ENCODE measurements at places on chromosomes 3 and 15. TPM values are rescaled to one million over a fixed set of nuclear protein-coding genes. Genes with fewer than 3 reads are reported as not detected.

DNA sequence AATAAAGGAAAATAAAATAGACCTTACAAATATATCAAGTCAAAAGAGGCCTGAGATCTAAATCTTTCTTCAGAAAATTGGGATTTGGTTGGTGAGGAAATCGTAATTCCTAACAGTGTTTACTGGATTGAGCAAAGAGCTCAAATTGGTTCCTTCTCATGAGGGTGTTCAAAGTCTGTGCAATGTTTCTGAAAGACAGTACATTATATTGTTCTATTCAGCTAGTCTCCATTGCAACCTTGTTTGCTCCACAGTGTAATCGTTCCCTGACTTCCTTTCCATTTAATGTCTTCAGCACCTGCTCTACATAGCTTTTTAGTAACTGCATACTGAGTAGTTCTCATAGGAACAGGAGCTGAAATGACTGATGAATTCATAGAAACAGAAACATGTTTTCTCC is 326.8 kb downstream of the SUCLG2 start:
- DNase-seq, result no peak

- DNase-seq, result peak; percentile 60
Measured at GRCh38 chr3:32391643-32392535, at the start of gene CMTM7. CMTM7 (plus strand) TSS chr3:32391853; CDS start chr3:32391907, 54 bp downstream.

Gene KNG1
- not detected for total RNA-seq

GRCh38 chr3:69420781-69421520 is 35.1 kb upstream of the FRMD4B start:
- no peak for DNase-seq

Gene GCNT3
- not detected for total RNA-seq

DNA sequence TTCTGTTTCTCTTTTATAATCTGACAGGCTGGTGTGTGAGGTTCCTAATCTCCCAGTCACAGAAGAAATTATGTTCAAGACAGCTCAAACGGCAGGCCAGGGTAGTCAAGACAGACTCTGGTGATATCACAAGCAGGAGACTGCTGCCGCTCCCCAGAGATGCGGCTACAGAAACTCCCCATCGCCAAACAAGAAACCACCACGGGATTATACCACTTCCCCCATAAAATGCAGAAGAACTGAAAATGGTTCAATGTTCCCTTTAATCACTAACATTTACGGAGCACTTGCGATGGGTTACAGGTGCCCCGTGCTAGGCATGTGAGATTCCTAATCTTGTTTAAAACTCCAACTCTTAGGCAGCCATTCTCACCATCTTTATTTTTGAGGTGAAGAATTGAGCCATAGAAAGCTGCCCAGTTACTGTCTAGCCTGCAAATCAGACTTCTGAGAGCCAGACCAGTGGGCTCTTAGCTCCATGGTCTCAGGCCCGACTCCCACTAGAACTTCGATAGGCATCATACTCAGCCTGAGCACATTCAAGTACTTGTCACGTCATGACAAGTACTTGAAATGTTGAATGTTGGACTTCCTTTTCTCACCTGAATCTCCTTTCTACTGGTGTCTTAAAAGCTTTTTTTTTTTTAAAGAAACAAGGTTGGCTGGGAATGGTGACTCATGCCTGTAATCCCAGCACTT is 58.4 kb downstream of the TBC1D2B start:
- DNase-seq, result no peak

GRCh38 chr15:46622851-46623250 is 988.0 kb downstream of the SQOR start:
- no peak for DNase-seq

Gene KBTBD8
- total RNA-seq, result 1.4 TPM

- DNase-seq, result no peak
Measured at GRCh38 chr3:28682121-28682520, 333.5 kb upstream of the AZI2 start.

Gene WNT7A
- total RNA-seq, result 0.99 TPM

Gene AQR
- 38.5 TPM for total RNA-seq

- no peak for DNase-seq
Measured at GRCh38 chr3:150528354-150528797, 17.9 kb downstream of the SERP1 start.

GRCh38 chr3:50819882-50820281 is 145.2 kb downstream of the DOCK3 start:
- no peak for DNase-seq

DNA sequence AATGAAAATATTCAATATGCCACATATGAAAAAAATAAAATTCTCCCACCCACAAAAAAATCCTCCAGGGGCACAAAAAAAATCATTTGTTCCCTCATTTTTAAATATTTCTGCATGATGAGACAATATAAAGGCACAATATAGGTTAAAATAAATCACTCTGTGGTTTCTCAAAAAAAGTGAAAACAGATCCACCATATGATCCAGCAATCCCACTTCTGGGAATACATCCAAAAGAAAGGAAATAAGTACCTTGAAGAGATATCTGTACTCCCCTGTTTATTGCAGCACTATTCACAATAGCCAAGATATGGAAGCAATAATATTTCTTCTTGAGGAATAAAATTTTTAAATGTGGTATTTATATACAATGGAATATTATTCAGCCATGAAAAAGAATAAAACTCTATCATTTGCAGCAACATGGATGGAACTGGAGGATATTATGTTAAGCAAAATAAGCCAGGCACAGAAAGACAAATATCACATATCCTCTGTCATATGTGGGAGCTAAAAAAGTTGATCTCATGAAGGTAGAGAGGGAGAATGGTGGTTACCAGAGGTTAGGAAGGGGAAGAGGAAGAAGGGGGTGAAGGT is 1.5 kb downstream of the ATP8B4 start:
- no peak for DNase-seq

DNA sequence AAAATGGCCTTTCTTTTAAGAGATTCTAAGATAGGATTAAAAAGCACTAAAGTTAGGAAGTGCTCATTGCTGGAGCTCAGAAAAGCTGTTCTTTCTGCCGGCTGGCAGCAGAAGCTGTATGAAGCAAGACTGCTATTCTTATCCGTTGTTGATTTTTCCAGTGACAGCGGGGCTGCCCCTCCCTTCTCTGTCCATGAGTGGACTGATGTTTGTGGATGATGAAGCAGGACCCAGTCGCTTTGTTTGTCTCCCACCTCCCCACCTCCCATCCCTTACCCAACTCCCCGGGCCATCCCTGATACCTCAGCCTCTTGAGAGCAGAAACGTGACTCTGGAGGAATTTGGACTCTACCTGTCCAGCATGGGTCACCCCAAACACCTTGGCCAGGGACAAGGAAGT is 10.3 kb upstream of the MUSTN1 start:
- DNase-seq, result no peak

GRCh38 chr3:183300996-183301562 is 48.0 kb downstream of the B3GNT5 start:
- no peak for DNase-seq

DNA sequence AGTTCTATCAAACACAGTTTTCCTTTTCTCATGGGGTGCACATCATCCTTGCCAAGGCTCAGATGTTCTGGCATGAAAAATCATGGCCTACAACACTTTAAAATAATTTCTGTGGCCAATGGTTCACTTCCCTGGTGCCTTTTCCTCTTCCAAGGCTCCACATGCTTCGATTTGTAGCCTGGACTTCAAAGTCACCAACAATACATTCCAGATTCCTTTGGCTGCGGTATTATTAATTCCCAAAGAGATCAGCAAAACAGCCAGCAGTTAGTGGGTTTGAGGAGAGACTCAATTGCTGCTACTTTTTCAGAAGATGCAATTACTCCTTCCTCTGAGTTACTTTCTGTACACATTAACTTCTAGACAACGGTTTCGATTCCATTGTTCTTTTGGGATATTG is 80.3 kb upstream of the CCDC80 start:
- DNase-seq, result no peak

Gene CD200
- total RNA-seq, result 25.7 TPM

GRCh38 chr15:90822204-90822955 is 46.0 kb upstream of the FURIN start:
- no peak for DNase-seq

DNA sequence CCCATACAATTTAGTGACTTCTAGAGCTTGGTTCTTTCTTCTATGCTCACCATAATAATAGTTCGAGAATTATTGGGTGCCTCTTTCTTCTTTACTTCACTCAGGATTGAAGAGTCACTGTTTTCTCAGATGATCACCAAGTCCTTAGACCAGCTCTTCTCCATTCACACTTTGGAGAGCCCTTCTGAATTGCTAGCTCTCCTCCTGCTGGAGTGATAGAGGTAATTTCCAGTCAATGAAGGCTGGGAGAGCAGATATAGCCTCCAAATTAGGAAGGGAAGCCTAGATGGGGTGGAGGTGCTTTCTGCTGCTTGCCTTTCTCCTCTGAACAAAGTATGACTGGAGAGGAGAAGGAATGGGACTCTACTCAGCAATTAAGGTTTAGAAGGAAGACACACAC is 10.7 kb upstream of the BBX start:
- no peak for DNase-seq

Gene GUCA1C
- not detected for total RNA-seq

Gene DCLK3
- 0.07 TPM for total RNA-seq

DNA sequence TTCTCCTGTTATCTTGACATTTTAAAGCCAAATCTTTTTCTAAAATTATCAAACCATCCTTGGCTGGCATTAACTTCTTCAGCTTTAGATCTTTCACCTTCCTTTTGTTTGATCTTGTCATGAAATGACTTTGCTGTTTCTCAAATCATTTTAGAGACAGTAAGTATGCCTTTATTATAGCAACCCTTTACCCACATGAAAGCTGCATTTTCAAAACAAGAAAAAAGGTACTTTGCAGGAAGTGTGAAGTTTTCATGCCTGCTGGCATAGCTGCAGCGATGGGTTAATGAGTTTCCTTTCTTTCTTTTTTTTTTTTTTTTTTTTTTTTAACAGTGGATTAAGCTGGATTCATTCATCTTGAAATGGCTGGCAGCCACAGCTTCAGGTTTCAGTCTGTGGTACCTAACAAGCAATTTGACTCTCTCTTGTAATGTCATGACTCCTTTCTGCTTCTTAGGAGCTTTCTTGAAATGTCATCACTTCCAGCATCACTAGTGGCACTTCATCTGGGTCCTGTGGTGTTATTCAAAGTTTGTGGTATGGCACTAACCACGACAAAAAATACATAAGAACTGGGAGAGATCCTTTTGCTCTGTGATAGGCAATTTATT is 18.8 kb downstream of the SLC25A26 start:
- DNase-seq, result no peak

- no peak for DNase-seq
Measured at GRCh38 chr3:121529308-121529707, 16.5 kb downstream of the POLQ start.

Gene NPTN
- 116 TPM for total RNA-seq

DNA sequence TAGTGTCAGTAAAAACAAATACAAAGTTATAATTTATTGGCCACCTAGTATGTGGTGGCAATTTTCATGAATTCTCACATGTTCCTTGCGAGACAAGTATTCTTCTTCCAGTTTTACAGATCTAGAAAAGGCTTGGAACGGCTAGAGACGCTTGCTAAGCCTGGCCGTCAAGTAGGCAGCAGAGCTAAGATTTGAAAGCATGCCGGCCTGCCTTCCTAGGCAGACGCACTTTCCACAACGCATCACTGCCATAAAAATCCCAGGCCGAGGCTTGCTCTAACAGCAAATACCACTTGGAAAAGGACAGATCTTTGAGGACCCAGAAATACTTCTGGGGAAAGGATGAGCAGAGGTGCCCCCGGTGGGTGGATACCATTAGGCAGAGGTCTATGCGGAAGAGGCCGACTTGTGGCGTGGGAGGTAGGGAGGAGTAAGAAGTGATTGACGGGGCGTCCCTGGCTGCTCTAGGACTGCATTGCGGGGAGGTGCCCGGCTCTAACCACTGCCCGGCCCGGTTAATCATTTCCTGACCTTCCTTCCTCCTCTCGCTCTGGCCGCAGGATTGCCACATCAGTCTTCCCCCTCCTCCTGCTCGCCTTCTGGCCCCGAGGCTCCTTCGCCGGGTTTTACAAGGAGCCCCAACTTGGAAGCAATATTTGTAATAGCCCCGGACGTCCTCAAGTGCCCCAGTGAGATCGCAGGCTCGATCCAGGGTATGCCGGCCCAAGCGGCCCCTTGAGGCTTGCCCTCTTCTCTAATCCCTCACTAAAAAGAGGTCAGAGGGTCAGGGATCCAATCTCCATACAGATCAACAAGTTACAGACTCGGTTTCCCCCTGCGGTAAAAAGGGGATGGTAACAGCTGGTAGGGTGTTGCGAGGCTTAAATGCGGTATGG is 1.3 kb upstream of the USP3 start:
- DNase-seq, result no peak

Gene AP3S2
- 26.5 TPM for total RNA-seq

- DNase-seq, result no peak
Measured at GRCh38 chr3:143267989-143268388, 148.4 kb downstream of the CHST2 start.

GRCh38 chr15:48191574-48192225 is at the start of gene CTXN2:
CTXN2 (plus strand) TSS chr15:48191665; CDS start chr15:48201301, 9,636 bp downstream.
- DNase-seq, result no peak

- DNase-seq, result no peak
Measured at GRCh38 chr15:38195191-38195901, 57.3 kb upstream of the SPRED1 start.

- DNase-seq, result peak; percentile 52
Measured at GRCh38 chr15:58521293-58521991, 89.7 kb downstream of the LIPC start.

Gene LMAN1L
- 0.35 TPM for total RNA-seq

DNA sequence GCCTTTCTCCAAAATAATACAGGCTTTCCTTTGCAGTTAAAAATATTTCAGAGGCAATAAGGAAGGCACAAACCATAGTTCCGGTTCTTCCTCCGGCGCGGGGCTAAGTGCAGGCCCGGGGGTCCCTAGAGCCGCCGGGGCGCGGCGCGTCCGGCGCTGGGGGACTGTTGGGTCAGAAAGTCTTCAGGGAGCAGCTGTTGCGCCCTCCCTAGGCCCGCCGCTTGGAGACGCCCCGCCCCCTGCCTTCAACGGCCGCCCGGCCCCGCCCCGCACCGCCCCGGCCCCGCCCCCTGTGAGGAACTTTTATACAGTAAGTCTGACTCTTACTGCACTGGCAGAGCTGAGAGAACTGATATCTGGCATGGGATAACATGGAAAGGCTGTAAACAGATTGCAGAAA is 283.1 kb upstream of the ARL6 start:
- DNase-seq, result no peak

- DNase-seq, result no peak
Measured at GRCh38 chr3:195809291-195809785, 2.4 kb downstream of the MUC4 start.

DNA sequence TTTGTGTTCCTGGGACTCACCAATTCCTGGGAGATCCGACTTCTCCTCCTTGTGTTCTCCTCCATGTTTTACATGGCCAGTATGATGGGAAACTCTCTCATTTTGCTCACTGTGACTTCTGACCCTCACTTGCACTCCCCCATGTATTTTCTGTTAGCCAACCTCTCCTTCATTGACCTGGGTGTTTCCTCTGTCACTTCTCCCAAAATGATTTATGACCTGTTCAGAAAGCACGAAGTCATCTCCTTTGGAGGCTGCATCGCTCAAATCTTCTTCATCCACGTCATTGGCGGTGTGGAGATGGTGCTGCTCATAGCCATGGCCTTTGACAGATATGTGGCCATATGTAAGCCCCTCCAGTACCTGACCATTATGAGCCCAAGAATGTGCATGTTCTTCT is 16.8 kb downstream of the OR4F15 start:
- no peak for DNase-seq

Gene ACTC1
- 4.8 TPM for total RNA-seq

Gene IMPG2
- total RNA-seq, result 0.59 TPM

GRCh38 chr3:23438657-23439056 is 235.5 kb downstream of the UBE2E2 start:
- DNase-seq, result no peak

- no peak for DNase-seq
Measured at GRCh38 chr3:185912512-185912911, 25.3 kb downstream of the TRA2B start.

GRCh38 chr3:38549486-38549885 is 53.3 kb downstream of the EXOG start:
- no peak for DNase-seq

- DNase-seq, result no peak
Measured at GRCh38 chr15:32721596-32721995, 3.8 kb downstream of the GREM1 start.

All from mesothelial cell of epicardium (in vitro differentiated cells).